HuH-7.5 (cell line): ENCODE measurements at places on chromosomes 5 and 9.

DNA sequence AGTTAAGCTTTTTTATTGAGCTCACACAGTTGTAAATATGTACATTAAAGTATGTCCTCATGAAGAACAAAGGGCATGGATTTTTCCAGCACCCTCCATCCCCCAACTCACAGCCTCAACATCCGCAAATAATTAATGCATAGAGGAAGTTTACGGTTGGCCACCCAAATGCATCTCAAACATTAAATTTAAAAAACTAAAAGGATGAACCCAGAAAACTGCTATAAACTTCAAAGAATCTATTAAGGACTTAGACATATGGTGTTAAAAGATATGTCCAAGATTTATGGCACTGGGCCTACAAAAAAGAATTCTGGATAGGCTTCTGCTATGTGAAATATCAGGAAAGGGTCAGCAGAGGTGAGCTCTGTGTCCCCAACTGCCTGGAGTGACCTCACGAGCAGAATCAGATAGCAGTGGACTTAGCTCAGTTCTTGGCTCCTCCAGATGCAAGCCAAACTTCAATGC is 54.0 kb upstream of the TNC start:
- DNase-seq = no peak

DNA sequence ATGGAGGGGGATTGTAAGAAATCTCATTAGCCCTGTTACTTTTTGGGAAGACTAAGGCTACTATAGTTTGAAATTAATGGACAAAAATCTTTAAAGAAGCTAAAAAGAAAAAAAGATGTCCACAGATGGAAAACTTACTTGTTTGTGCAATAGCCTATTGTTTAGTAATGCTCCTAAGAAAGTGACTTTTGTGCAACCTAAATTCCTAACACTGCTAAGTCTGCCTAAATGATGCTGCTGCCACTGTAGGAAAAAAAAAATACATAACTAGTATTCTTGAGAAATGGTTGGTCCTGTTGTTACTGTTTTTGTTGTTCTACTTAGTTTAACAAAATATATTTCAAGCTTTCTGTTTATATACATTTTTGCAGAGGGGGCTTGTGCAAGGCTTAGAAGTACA is 108.2 kb upstream of the NR3C1 start:
- no peak for DNase-seq

GRCh38 chr5:170501931-170502330 is 1.9 kb upstream of the KCNIP1 start:
- DNase-seq = no peak

- DNase-seq = no peak
These were observed 71.8 kb upstream of the ADAMTS2 start for GRCh38 chr5:179417016-179417415.
